ENCODE measurements at places on chromosomes 4 and X.

GRCh38 chrX:107823456-107823855 is 2.2 kb upstream of the MID2 start:
- no peak for DNase-seq

GRCh38 chr4:113556382-113557134 is 205.0 kb downstream of the CAMK2D start:
- DNase-seq: no peak

- DNase-seq: no peak
These were observed 106.1 kb downstream of the ARAP2 start for GRCh38 chr4:36138220-36138619.

DNA sequence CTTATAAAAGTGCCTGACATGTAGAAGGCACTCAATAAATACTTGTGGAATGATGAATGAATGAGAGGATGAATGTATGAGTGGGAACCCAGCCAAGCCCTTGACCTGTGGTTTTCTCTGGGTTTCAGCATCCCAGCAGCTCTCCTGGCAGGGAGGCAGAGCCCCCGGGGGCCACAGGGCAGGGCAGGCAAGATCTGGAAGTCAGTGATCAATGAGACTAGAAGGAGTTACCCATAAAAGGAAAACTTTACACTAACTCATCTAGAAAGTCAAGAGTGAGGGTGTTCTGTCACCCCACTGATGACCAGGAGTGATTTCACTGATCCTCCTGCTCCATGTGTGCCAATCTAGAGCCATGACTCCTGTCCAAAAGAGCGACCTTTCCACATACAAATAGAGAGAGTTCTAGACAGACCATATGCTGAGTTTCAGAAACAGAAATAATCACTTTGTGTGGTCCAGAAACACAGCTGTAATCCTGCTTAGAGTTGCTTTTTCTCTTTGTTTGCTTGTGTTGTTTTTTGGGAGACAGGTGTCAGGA is 37.4 kb downstream of the MGARP start:
- no peak for DNase-seq

DNA sequence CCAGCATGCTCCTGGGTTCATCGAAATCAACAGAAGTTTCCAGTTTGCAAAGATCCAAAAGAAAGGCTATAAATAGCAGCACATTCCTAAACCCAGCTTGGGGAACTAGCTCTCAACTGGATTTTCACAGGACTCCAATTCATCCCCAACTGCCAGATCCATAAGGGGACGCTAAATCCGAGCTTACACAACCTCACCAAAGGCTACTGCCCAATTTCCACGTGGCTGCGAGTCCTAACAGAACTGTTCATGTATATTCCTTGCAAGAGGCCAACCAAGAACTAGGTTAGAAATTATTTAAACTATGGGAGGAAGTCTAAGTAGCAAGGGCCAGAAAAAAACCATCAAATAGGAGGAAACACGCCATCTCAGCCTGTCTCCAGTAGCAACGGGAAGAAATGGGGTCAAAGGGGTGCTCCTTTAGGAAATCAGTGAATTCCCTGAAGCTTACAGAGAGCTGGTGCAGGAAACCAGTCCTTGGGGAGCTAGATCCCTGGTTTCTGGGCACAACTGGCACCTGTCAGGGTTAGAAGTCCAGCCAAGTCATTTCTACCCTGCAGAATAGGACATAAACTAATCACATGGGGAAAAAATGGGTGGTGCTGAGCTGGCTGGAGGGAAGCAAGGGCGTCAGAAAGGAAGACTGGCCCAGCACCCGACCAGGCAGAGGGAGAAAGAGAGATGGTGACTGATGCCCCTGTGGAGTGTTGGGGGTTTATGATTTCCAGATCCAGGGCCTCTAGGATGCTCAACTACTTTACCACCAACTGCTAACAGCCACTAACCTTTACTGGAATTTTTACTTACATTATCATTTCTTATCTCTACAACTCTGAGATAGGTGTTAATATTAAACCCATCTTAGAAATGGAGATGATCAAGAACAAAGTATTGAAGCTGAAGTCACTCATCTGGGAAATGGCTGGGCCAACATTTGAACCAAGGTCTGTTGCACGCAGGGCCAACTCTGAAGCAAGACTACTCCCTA is 20.5 kb downstream of the RELL1 start:
- no peak for DNase-seq

- no peak for DNase-seq
These were observed 32.7 kb downstream of the DHX15 start for GRCh38 chr4:24551492-24552289.

GRCh38 chr4:177297785-177298391 is 11.8 kb upstream of the NEIL3 start:
- DNase-seq: no peak

GRCh38 chr4:85515701-85516100 is 40.8 kb downstream of the ARHGAP24 start:
- DNase-seq: no peak

GRCh38 chr4:146029939-146030710 is 91.5 kb upstream of the ZNF827 start:
- no peak for DNase-seq

DNA sequence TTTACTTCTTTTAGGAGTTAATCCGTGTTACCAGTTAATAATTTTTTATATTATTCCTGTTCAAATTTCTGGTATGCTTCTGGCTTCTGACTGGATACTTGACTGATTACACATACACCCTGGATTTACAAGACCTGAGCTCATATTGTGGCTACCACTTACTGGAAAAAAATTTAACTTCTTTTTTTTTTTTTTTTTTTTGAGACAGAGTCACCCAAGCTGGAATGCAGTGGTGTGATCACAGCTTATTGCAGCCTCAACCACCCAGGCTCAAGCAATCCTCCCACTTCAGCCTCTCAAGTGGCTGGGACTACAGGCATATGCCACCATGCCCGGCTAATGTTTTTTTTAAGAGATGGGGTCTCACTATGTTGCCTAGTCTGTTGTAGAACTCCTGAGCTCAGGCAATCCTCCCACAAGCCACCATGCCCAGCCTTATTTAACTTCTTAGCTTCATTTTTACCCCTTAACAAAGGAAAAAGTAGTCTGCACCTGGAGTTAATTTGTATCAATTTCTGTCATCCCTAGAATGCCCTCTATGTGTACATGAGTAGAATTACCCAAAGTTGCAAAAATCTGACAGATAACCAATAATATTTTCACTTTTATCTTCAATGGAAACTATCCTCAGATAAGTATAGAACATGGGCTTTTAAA is 50.3 kb downstream of the TMEM165 start:
- no peak for DNase-seq

DNA sequence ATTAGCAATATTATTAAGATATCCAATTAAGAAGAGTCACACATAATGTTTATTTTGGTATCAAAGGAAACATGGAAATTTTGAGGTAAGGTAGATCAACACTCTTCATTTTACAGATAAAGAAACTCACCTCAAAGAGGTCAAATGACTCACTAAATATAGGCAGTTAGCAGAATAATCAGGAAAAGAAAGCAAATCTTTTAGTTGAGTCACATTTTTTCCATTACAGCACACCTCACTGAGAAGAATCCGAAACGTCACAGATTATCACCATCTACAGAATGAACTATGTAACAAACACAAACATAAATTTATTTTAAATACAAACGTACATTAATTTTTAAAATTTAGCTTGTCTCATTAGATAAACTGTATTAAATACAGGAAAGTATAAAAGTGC is 70.1 kb downstream of the TMEM47 start:
- DNase-seq: no peak

GRCh38 chr4:23333556-23333945 is 556.3 kb downstream of the PPARGC1A start:
- no peak for DNase-seq

DNA sequence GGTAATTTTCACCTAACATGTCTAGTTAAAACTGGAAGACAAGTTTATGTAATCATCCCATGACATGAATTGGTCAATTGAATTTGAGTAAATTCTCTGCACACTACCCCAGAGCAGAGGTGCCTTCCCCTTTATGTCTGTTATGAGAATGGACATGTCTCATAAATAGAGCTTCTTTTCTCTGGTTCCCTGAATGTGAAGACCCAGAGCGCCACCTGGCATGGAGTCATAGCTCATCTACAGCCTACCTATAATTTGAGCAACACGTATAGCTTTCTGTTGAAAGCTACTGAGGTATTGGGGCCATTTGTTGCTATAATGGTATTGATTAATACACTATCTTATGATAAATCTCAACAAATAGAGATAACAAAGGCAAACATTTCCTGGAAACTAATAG is 626.5 kb upstream of the GALNTL6 start:
- DNase-seq: no peak

DNA sequence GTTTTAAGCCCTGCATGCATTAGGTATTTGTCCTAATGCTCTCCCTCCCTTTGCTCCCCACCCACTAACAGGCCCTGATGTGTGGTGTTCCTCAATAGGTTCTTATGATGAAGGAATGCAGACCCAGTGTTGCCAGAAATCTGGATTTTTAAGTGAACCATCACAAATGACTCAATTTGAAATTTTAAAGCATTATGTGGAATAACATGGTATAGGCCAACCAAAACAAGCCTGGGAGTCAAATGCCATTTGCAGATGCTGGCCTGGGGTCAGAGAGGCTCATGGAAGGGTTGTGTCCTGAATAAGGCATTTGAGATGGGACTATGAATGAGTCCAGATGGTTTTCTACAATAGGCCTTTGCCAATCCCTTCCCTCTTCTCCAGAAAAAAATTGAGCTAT is 179.6 kb downstream of the SHROOM3 start:
- DNase-seq: no peak

DNA sequence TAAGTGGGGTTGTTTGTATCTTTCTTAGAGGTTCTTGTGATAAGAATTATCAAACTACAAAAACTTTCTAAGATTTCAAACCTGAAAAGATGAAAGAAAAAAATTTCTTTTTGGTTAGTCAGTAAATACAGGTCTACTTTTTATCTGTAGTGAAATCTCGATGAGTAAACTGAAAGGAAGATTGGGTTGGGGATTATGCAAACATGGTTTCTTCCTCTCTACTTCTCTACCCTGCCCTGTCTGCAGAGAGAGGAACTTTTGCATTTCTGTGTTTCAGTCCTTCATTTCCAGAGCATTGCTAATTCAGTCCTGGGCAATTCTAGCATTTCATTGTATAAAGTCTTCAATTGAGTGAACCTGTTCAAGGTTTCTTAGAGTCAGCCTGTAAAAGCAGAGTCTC is 51.6 kb upstream of the IL2 start:
- DNase-seq: no peak

GRCh38 chrX:11305641-11306040 is 12.4 kb downstream of the AMELX start:
- DNase-seq: no peak

DNA sequence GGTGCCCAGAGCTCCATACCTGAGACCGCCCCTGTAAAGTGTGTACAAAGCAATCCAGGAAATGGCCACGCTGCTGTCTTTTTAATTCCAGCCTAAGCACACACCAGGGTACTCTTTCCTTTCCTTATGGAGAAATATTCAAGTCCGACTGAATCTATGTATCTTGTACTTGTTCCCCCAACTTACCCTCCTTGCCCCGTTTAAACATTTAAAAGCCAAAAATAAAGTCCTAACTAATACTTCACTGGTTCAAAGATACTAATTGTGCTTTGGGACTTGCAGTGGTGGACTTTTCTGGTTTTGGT is 731 bp upstream of the AMMECR1 start:
- DNase-seq: no peak

GRCh38 chr4:106194801-106195200 is 121.2 kb downstream of the TBCK start:
- no peak for DNase-seq

GRCh38 chr4:186852073-186852420 is 128.4 kb upstream of the FAT1 start:
- no peak for DNase-seq

GRCh38 chr4:182577411-182577810 is 334.2 kb downstream of the TENM3 start:
- DNase-seq: no peak

- DNase-seq: peak; percentile 90
These were observed 75.1 kb upstream of the USP9X start for GRCh38 chrX:41009850-41010846.

DNA sequence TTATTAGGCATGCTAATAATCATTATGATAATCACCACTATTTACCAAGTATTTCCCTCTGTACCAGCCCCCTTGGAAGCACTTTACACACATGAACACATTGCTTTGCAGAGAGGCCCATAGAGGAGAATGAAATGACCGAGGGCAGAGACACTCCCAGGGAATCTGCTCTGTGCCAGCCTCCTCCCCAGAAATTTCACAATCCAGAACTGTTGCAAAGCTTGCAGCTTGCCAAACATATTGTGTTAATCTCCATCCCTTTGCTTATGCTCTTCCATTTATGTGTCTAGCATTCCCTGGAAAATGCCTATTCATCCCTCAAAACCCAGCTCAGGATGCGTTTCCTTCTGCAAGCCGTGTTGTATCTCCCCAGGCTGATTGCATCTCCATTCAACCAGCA is 37.8 kb downstream of the CYTL1 start:
- no peak for DNase-seq

- DNase-seq: peak; percentile 81
These were observed 189.6 kb downstream of the BCOR start for GRCh38 chrX:39907964-39908661.

DNA sequence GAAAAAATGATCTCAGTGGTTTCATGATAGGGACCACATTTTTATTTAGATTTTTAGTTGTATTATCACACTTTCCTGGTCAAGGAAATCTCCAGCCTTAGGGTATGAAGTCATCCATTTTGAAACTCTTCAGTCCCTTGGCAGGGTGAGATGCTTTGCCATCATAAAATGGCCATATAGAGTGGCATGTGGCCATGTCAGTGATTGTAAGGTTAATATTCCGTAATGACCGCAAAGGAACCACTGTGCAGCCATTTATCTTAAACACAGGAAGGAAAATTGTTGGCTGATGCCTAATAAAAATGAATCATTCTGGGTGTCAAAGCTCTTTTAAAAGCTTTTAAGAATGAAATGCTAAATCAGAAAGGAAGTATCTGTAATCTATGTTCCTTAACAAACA is 35.6 kb downstream of the COMMD8 start:
- DNase-seq: no peak

DNA sequence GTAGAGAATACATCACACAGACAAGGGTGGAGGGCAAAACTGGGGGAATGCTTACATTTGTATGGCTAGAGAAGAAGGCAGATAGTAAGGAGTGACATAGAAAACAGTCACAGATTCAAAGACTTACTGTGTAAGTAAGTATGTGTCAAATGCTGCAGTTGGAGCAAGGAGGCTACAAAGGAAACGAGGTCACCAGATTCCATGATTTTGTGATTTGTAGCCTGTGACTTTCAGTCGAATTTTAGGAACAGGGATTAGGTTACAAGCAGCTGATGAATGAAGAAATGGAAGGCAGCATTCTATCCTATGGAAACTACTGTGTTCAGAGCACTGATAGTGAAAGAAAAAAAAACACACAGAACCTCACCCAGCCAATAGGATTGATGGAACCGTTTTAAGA is 407.9 kb downstream of the IL15 start:
- DNase-seq: no peak

DNA sequence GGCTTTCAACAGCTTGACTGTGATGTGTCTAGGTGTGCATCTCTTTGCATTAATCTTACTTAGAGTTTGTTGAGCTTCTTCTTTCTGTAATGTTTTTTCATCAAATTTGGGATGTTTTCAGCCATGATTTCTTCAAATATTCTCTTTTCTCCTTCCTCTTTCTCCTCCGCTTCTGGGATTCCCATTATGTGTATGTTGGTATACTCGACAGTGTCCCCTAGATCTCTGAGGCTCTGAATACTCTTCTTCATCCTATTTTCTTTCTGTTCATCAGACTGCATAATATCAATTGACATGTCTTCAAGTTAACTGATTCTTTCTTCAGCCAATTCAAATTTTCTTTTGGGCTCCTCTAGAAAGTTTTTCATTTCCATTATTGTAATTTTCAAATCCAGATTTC is 25.9 kb downstream of the STPG2 start:
- DNase-seq: no peak

All from cardiac septum (tissue), 1 donor.